Dermis microvascular lymphatic vessel endothelial cell (primary cell): ENCODE measurements at places on chromosomes 5 and 9. TPM values are rescaled to one million over a fixed set of nuclear protein-coding genes. Genes with fewer than 3 reads are reported as not detected.

Gene OBP2B
- total RNA-seq = not detected in 2 replicates

Gene GAS1
- total RNA-seq = 0.77 and 1.4 TPM in 2 replicates

Gene PCDHB7
- 0.26 and 1.4 TPM in 2 replicates for total RNA-seq

Gene TERT
- total RNA-seq = not detected in 2 replicates

Gene WNT8A
- total RNA-seq = not detected in 2 replicates

Gene SWI5
- 15.8 and 16.4 TPM in 2 replicates for total RNA-seq

Gene PKD2L2
- not detected in 2 replicates for total RNA-seq

Gene DDX4
- not detected in 2 replicates for total RNA-seq

Gene RGS7BP
- 0.13 TPM in 2 replicates for total RNA-seq

Gene SPAAR
- total RNA-seq = 0.76 and 2.8 TPM in 2 replicates

Gene GPR151
- total RNA-seq = not detected in 2 replicates

Gene CMBL
- 3.7 and 5.8 TPM in 2 replicates for total RNA-seq

Gene DOCK8
- 3.3 and 4.4 TPM in 2 replicates for total RNA-seq

Gene RAI14
- total RNA-seq = 149 and 192 TPM in 2 replicates

Gene LAMC3
- 1.2 and 5.1 TPM in 2 replicates for total RNA-seq

Gene DDX46
- 14.4 and 16.3 TPM in 2 replicates for total RNA-seq

Gene CATSPER3
- total RNA-seq = under 0.01 and 0.13 TPM in 2 replicates
